ENCODE measurements at places on chromosomes 4 and X. TPM values are rescaled to one million over a fixed set of nuclear protein-coding genes. Genes with fewer than 3 reads are reported as not detected.

DNA sequence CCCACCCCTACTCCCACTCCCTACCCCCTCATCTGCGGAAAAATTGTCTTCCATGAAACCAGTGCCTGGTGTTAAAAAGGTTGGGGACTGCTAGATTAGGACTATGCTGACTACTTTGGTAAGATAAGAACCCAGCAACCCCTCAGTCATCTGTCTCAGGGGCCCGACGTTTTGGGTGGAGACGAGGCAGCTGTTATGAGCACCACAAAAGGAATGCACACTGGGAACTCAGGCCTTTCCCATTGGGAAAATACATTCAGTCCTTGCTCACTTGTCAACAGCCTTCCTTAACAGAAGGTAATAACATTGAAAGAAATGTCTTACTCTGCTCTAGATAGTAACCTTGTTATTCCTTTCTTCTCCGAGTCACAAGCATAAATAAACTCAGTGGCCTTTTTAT, 310.8 kb downstream of the AFF2 start:
- H3K27me3 ChIP-seq = no peaks in the 10 kb centered on the region
- no peaks in the 10 kb centered on the region for H3K36me3 ChIP-seq
- no peaks in the 10 kb centered on the region for H3K4me1 ChIP-seq
- H3K4me3 ChIP-seq = no peak overlapping the region
- H3K27ac ChIP-seq = no peak overlapping the region
- DNase-seq = no peak

- H3K27ac ChIP-seq = no peak overlapping the region
- H3K4me3 ChIP-seq = no peak overlapping the region
- no peaks in the 10 kb centered on the region for H3K27me3 ChIP-seq
Observed at GRCh38 chr4:16278178-16278577, 51.9 kb upstream of the TAPT1 start.

GRCh38 chr4:125368671-125369081, 53.9 kb downstream of the FAT4 start:
- peak overlapping the region; percentile 12 for H3K27ac ChIP-seq
- H3K27me3 ChIP-seq = no peaks in the 10 kb centered on the region
- no peak for DNase-seq
- H3K4me3 ChIP-seq = peak overlapping the region; percentile 22

FAM9C gene
- 2.8 TPM for total RNA-seq

DNA sequence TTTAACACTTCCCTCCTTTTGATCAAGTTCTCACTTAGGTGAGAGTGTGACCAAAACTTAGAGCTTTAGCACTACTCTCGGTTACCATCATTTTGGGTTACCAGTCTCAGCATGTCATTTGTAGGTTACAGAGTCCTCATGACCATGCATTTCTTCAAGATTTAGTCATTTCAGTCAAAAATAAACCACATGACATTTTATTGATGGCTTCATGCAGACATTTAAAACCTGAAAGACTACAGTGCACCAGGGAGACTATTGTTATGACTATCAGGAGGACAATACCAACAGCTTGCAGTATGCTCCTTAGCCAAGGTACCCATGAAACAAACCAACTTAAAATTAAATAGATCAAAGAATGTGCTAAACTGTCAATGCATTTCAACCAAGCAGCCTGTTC, 498.1 kb upstream of the FSTL5 start:
- H3K36me3 ChIP-seq = no peaks in the 10 kb centered on the region
- DNase-seq = no peak
- H3K4me3 ChIP-seq = no peak overlapping the region
- H3K27ac ChIP-seq = no peak overlapping the region
- no peaks in the 10 kb centered on the region for H3K4me1 ChIP-seq
- no peaks in the 10 kb centered on the region for H3K27me3 ChIP-seq

- no peak for DNase-seq
- no peaks in the 10 kb centered on the region for H3K4me1 ChIP-seq
- no peak overlapping the region for H3K4me3 ChIP-seq
- no peaks in the 10 kb centered on the region for H3K27me3 ChIP-seq
- no peaks in the 10 kb centered on the region for H3K36me3 ChIP-seq
- H3K27ac ChIP-seq = no peak overlapping the region
Observed at GRCh38 chr4:42172128-42172790, 19.8 kb upstream of the BEND4 start.

SH3TC1 gene
- total RNA-seq = 4.0 TPM

DNA sequence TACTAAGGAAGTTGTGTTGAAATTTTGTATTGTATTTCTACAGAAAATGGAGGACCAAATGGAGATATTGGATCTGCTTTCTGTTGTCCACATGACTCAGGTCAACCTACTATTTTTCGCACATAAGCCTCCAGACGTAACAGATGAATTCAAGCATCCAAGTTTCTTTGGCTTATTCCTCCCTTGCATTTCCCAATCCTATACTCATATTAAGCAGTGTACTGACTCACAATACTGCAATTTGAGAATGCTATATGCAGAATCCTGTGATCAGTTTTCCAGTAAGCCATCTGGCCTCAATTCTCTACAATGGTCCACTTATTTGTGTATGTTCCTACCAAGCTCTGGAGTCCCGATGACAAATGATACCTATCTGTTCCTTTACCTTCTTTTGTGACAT, 75.7 kb downstream of the ASB9 start:
- H3K27me3 ChIP-seq = no peaks in the 10 kb centered on the region
- no peak overlapping the region for H3K27ac ChIP-seq
- no peak overlapping the region for H3K4me3 ChIP-seq
- no peak for DNase-seq
- H3K4me1 ChIP-seq = no peaks in the 10 kb centered on the region
- H3K36me3 ChIP-seq = no peaks in the 10 kb centered on the region

C4orf50 gene
- 1.8 TPM for total RNA-seq

DNA sequence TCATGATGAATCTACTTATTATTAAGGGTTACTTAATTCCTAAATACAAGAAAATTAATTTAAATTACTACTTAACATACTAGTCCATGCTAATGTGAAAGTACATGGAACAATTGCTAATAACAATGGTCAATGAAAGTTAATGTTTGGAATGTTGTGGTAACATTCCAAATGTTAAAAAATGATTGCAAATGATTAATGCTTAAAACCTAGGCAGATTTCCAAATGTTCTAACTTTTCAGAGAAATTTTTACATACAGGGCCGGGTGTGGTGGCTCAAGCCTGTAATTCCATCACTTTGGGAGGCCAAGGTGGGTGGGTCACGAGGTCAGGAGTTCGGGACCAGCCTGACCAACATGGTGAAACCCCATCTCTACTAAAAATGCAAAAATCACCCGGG, 1851.3 kb upstream of the PCDH7 start:
- H3K4me1 ChIP-seq = no peaks in the 10 kb centered on the region
- H3K4me3 ChIP-seq = no peak overlapping the region
- no peaks in the 10 kb centered on the region for H3K36me3 ChIP-seq
- DNase-seq = no peak

DNA sequence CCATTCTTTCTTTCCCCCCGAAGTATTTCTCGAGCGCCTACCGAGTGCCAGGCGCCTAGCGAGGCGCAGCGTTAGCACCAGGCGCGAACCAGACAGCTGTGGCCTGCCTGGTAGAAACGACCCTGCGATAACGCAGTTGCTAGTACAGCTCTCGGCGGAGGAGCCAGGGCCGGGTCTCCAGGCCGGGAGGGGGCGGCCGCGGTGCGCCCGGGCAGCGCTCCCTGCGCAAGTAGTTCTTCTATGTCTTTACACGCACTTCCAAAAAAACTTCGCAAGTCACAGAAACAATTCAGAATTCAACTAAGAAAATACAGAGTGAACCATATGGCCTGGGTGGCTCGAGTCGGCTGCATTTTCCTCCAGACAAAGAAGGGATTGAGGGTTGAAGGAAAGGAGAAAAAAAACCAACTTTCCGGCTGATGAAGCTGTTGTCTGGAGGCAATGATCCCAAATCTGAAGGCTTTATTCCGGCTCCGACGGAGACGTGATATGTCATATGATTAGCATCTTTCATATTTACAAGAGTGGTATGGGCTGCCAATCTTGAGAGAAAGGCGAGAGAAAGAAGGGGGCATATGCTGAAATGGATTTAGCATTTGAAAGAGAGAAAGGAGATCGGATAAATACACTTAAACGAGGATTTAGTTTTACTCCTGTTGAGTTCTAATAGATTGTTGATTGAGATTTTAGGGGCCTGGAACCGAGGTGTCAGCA, 7.2 kb upstream of the NEUROG2 start:
- no peak overlapping the region for H3K27ac ChIP-seq
- no peaks in the 10 kb centered on the region for H3K4me1 ChIP-seq
- H3K27me3 ChIP-seq = peaks cover 8% of the 10 kb centered on the region
- peak; percentile 64 for DNase-seq

MAGEB1 gene
- total RNA-seq = 59.4 TPM

PRRG1 gene
- 4.9 TPM for total RNA-seq

XAGE2 gene
- total RNA-seq = 0.81 TPM

DNA sequence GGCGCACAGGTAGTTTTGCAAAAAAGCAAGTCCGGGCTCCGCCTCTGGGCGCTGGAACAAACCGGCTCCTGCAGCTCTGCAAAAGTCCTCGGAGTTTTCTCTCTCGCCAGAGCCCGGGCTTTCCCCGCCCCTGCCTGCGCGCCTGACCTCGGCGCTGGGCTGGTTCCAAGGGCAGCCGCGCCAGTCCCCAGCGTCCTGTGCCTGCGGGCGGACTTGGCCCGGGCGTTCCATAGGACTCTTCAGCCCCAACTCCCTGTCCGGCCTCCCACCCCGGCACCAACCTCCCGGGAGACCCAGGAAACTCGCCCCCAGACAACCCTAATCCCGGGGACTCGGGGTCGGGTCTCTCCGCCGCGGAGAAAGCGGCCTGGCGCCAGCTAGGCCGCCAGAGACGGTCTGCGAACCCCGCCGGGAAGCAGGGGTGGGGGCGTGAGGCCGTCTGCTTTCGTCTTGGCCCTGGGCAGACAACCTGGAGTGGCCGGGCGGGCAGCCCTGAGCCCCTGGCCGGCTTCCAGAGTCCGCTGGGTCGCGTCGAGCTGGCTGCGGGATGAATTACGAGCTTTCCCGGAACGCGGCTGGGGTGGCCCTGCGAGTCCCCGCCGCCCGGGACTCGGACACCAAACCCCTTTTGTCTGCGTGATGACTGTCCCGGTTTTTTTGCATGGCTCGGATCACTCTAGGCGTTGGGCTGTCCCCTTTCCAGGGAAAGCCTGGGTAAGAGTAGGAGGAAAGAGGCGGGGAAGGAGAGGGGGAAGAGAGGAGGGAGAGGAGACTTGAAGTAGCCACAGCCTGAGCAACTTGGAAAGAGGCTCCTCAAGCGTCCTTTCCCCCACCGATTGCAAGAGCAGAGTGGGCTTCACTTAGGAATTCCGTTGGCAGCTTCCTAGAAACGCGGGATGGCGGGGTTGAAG, 916 bp downstream of the MXRA5 start:
- H3K4me3 ChIP-seq = no peak overlapping the region
- peak; percentile 40 for DNase-seq
- no peaks in the 10 kb centered on the region for H3K27me3 ChIP-seq
- no peaks in the 10 kb centered on the region for H3K4me1 ChIP-seq
- no peaks in the 10 kb centered on the region for H3K36me3 ChIP-seq

- H3K36me3 ChIP-seq = no peaks in the 10 kb centered on the region
- no peak overlapping the region for H3K4me3 ChIP-seq
- no peaks in the 10 kb centered on the region for H3K27me3 ChIP-seq
- H3K27ac ChIP-seq = no peak overlapping the region
- no peak for DNase-seq
Observed at GRCh38 chr4:11397819-11398610, 30.7 kb downstream of the HS3ST1 start.

- H3K27ac ChIP-seq = no peak overlapping the region
- no peaks in the 10 kb centered on the region for H3K36me3 ChIP-seq
- no peak for DNase-seq
- H3K4me3 ChIP-seq = no peak overlapping the region
Observed at GRCh38 chr4:176309046-176309445, 10.7 kb upstream of the SPCS3 start.

DNA sequence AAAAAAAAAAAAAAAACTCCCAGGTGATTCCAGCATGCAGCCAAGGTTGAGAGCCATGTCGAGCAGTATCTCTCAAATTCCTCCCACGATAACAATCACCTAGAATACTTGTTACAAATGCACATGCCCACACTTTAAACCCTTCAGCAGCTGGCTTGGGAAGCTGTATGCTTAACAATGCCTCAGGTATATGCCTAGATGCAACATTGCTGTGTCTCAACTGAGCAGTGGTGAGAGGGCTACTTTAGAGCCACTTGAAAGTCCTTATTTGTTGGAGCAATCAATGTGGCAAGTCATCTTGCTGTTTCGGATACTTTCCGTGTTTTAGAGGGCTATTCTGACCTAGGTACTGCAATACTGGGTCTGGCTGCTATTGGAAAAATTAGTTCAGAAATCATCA, 487.4 kb downstream of the INPP4B start:
- DNase-seq = no peak
- H3K27ac ChIP-seq = no peak overlapping the region
- H3K4me1 ChIP-seq = peaks cover under 1% of the 10 kb centered on the region
- H3K27me3 ChIP-seq = no peaks in the 10 kb centered on the region

DNA sequence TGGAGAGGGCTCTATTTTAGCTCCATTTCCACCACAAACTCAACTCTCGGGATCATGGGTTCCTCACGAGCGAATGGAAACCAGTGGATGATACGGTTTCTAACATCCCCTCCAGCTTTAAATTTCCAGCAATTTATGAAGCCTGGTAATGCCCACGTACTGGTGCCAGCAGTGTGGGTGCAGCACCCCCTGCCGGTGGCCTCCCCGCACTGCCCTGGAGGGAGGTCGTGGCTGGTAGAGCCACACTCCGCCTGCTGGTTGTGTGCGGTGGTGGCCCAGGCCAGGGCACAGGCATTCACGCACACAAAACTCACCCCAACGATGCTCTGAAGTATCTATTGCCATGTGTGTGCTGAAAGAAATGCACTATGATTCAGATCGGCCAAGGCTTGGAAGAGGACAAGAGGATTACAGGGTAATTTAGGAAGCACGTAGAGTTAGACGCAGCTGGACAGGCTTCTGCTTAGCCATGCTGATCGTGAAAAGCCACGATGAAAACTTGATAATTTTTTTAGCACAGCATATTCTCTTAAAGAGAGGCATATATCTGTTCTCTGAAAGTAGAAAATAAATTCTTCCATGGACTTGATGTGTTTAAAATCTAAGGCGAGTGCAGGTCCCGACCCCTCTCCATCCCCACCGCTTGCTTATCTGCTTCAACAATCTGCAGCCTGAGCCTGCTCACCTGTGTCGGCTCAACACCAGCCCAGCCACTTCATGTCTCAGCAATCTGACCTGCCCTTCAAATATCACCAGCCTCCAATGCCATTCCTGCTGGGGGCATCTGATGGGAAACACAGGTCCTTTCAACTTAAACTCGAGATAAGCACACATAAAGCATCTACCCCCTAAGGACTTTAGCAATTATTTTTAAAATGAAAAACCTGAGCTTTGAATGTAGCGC, 59.1 kb downstream of the SCD5 start:
- no peaks in the 10 kb centered on the region for H3K36me3 ChIP-seq
- no peak overlapping the region for H3K4me3 ChIP-seq
- no peak overlapping the region for H3K27ac ChIP-seq
- H3K4me1 ChIP-seq = peaks cover under 1% of the 10 kb centered on the region
- no peaks in the 10 kb centered on the region for H3K27me3 ChIP-seq
- peak; percentile 64 for DNase-seq

All from testis (tissue), 5 donors.